Daoy (cell line): ENCODE measurements at places on chromosomes 12 and 14. TPM values are rescaled to one million over a fixed set of nuclear protein-coding genes. Genes with fewer than 3 reads are reported as not detected.
A peak's percentile ranks its signal among the peaks of the same experiment; 100 is the strongest.

DNA sequence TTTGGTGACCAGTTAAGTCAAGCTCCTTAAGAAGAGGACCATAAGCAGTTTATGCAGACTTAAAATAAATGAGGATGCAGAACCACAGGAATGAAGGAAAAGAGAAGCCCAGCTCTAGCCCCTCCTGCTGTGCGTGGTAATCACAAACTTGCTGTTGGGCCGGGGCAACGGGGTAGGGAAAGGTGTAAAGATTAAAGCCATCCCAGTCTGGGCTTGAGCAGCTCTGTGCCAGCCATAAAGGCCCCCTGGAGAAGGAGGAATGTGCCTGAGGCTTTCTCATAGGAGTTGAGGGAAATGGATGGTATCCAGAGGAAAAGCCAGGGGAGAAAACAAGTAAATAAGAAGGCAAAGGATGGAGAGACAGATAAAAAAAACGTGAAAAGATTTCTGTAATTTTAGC is 25.1 kb downstream of the TEP1 start:
- DNase-seq = no peak

- DNase-seq = no peak
Observed at GRCh38 chr14:24063263-24063836, 8.0 kb upstream of the CPNE6 start.

- DNase-seq = peak; percentile 77
Observed at GRCh38 chr12:124681779-124682391, 114.5 kb upstream of the NCOR2 start.

- DNase-seq = no peak
Observed at GRCh38 chr14:95503365-95504134, 12.9 kb downstream of the SYNE3 start.

DNA sequence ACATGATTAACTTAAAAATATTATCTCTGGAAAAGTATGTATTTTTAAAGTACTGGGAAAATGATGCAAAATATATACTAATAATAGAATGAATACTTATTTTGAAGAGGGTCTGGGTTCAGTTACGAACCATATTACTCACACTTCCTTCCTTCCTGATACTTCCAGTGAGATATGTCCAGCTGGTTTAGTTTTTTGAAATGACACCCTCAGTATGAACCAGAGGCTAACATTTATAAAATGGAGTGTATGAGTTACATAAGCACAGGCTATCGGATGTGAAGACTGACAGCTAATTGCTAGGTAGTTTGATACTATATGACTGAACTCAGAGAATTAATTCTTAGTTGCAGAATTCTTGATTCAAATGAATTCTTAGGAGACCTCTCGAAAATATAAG is 122.9 kb downstream of the OTOGL start:
- DNase-seq = no peak

- DNase-seq = no peak
Observed at GRCh38 chr14:50657753-50658152, 10.4 kb downstream of the SAV1 start.

- no peak for DNase-seq
Observed at GRCh38 chr12:120855823-120856588, 48.2 kb downstream of the SPPL3 start.

- no peak for DNase-seq
Observed at GRCh38 chr12:132178316-132178715, 34.1 kb downstream of the NOC4L start.

DNA sequence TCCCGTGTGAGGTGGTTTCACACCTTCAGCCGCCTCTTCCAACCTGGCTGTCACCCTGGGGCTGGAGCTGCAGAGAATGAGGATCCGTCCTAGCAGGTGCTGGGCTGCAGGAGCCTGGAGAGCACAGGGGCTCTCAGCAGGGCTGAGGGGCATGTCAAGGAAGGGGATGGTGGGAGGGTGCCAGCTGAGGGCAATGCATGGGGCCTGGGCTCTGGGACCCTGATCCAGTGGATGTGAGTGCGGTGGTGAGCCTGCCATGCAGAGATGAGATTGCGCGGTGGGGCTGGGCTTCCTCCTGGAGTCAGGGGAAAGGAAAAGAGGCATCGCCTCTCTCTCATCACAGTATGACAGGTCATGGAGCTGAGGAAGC is 31.5 kb downstream of the ANAPC7 start:
- DNase-seq = no peak

DNA sequence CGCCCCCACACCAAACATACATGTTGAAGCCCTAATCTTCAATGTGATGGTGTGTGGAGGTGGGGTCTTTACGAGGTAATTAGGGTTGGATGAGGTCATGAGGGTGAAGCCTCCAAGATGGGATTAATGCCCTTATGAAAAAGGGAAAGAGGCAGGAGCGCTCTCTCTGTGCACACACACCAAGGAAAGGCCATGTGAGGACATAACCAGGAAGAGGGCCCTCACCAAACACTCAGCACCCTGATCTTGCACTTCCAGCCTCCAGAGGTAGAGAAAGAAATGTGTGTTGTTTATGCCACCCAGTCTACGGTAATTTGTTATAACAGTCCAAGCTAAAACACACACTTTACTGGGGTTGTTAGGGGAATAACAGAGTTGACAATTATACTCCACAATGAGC is 14.6 kb upstream of the PITPNM2 start:
- no peak for DNase-seq

- no peak for DNase-seq
Observed at GRCh38 chr12:117028254-117028653, 71.0 kb downstream of the TESC start.

DNA sequence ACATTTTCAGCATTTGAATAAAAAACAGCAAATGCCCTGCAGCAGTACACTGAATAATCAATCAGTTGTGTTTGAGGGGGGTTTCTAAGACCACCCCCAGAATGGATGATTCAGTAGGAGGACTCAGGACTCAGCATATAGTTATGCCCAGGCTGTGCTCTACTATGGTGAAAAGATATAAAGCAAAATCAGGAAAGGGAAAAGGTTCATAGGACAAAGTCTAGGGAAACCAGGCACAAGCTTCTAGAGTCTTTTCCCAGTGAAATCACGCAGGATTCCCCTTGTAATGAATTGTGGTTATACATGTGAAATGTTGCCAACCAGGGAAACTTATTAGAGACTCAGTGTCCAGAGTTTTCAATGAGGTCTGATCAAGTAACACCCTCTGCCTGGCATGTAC is 25.0 kb upstream of the SLC17A8 start:
- DNase-seq = no peak

- no peak for DNase-seq
Observed at GRCh38 chr14:101017806-101018560, 114.5 kb upstream of the RTL1 start.

GRCh38 chr12:106498056-106498455 is 84.7 kb upstream of the RFX4 start:
- DNase-seq = no peak

GRCh38 chr12:107864235-107864634 is 89.7 kb downstream of the ASCL4 start:
- DNase-seq = no peak

DNA sequence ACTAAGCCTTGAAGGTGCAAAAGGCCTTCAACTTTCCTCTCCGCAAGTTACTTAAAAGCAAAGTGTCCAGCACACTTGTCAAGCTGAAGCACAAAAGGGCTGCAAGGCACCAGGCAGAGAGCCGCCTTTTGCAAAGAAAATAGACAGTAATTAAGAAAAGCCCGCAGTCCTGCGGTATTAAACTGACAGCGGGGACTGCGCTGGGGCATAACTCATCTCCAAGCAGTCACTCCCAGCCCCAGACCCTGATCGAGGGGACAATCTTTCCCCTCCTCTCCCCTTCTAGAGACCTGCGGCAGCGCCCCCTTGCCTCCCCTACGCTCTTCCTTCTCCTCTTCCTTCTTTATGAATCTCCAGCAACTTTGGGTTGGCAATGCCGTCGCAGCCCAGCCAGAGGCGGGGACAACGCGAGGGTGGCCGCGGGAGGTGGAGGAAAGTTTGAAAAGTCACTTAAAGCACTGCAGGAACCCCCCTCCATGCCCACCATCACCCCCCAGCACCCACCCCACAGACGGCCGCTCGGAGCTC is 200.9 kb upstream of the CAND1 start:
- DNase-seq = peak; percentile 38

DNA sequence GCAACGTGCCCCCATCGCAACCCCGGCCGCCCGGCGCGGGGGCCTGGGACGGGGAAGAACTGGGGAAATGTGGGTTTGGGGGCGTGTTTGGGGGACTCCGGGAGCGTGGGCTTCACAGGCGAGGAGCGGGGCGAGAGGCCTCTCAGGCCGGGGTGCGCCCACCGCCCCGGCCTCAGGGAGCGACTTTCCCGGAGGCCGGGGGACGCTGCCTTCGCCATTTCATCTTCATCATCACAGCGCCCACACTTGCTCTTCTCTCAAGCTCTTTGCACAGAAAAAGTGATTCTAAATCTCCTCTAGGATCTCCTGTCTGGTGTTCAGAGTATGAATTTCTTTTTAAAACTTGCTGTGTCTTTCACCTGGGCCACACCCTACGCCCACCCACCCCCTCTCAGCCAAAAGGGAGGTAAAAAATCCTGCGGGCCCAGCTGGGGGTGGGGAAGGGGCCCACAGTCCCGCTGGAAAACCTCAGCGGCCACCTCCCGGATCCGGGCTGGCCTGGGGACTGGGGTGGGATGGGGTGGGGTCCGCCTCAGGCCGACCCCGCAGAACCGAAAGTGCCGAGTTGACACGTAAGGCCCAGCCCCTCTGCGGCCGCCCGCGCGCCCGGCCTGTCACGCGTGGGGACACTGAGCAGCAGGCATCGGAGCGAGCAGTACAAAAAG is 7.4 kb downstream of the CDKN1B start:
- peak; percentile 22 for DNase-seq

GRCh38 chr12:6635856-6636531 is at the start of gene LPAR5:
LPAR5 (minus strand) TSS chr12:6635959; CDS start chr12:6621248, 14,711 bp downstream.
- DNase-seq = peak; percentile 76

- DNase-seq = no peak
Observed at GRCh38 chr12:3140284-3140683, 63.1 kb downstream of the TSPAN9 start.

DNA sequence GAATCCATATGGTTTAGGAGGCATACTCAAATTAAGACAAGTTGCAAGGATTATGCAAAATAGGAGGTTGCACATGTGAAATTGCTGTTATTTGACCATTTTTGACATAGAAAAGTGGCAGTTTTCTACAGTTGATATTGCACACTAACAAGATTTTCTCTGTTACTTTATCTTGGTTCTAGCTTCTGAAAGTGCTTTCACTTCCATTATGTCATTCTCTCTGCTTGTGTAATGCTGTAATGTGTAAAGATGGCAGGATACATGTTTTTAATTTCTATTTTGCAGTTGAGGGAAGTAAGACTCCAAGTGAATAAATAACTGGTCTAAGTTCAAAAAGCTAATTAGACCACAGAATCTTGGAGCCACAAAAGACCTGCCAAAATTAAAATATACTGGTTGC is 60.6 kb downstream of the MYRFL start:
- DNase-seq = no peak

DNA sequence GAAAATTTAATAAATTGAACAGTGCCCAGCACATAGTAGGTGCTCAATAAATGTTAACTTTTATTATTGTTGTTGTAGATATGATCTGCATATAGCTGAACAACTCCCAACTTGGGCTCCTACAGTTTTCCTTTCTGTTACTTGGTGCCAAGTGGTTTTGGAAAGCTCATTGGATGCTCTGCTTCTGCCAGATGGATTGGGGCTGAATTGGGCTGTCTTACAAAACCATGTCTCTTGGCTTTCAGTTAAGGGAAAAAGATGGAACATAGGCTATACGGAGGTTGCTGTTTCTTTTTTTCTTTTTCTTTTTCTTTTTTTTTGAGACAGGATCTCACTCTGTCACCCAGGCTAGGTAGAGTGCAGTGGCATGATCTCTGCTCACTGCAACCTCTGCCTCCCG is 140.7 kb upstream of the PWP1 start:
- DNase-seq = no peak

GRCh38 chr12:8513256-8513655 is at the start of gene CLEC4D:
CLEC4D (plus strand) TSS chr12:8513503; CDS start chr12:8513733, 230 bp downstream.
- no peak for DNase-seq

GRCh38 chr14:55170526-55170925 is 20.9 kb downstream of the DLGAP5 start:
- no peak for DNase-seq

- peak; percentile 93 for DNase-seq
Observed at GRCh38 chr12:47079981-47080724, 394 bp upstream of the AMIGO2 start.

GRCh38 chr12:88996200-88996788 is 356.0 kb downstream of the DUSP6 start:
- no peak for DNase-seq

- DNase-seq = no peak
Observed at GRCh38 chr14:51576879-51577278, 74.8 kb upstream of the FRMD6 start.

GRCh38 chr14:98906123-98906995 is 365.6 kb downstream of the BCL11B start:
- DNase-seq = peak; percentile 91

DNA sequence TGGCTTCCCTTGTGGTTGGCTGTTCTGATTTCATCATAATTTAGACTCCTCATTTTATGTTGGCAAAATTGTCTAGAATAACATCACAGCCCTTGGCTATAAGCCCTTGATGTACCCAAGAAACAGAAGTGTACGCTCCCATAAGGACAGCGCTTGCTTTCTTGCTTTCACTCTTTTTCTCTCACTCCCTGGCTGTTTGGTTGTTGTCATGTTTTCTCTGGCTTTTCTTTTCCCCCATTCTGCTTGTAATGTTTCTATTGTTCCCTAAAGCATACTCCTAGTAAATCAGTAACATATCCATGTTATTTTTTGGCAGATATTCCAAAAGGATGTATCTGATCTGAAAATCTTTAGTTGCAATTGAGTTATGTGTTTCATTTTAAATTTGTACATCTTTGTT is 530.5 kb downstream of the NOVA1 start:
- no peak for DNase-seq

DNA sequence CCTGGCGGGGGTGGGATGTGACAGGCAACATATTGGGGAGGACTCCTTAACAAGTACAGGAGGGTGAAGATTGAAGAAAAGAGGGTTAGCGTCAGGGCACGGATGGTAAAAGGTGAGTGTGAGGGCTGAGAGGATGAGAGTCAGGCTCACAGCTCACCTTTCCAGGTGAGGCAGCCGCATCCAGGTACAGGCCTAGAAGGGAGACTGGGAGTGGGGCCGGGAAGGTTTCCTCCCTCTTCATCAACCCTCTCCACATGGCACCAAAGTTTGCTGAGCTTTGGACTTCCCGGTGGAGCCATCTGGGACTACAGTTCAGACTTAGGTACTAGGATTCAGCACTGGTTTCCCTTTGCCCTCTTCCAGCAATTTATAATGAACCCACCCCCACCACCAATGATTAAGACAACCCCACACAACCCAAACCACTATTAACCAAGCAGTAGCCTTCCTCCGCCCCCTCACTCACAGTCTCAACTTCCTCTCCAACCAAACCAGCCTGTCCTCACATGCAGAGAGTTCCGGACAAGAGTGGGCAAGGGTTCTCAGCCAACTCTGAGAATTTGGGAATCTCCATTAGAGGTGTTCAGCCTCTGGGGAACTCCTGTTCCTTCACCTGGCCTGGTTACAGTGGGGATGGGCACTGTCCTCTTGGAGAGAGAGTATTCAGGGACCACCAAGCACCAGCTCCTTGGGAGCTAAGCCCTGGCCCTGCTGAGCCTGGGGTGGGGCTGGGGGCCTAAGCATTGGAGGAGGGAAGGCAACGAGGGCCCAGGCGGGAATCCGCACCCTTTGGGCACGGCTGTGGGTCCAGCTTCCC is 2.4 kb upstream of the HOXC4 start:
- no peak for DNase-seq

Gene CPNE6
- total RNA-seq = not detected in 2 replicates

Gene CLEC12A
- not detected in 2 replicates for total RNA-seq

Gene KLRK1
- total RNA-seq = not detected in 2 replicates

Gene TNS2
- total RNA-seq = 7.0 and 8.2 TPM in 2 replicates

Gene TAS2R30
- 0.46 TPM in 1 of 2 replicates, not detected in the other for total RNA-seq

Gene IRAK4
- 17.5 and 32.2 TPM in 2 replicates for total RNA-seq

Gene KRT78
- total RNA-seq = 1.2 TPM in 1 of 2 replicates, not detected in the other

Gene KNTC1
- 56.9 and 74.3 TPM in 2 replicates for total RNA-seq

Gene NEUROD4
- not detected in 2 replicates for total RNA-seq

Gene ADAM21
- 0.12 and 0.40 TPM in 2 replicates for total RNA-seq
